Stimulated activated CD8-positive, alpha-beta memory T cell treated with anti-CD3 and anti-CD28 coated beads, Interleukin-4, amount 100 ng/mL, for 48 hours (primary cell): ENCODE measurements at places on chromosomes 2 and 18.

DNA sequence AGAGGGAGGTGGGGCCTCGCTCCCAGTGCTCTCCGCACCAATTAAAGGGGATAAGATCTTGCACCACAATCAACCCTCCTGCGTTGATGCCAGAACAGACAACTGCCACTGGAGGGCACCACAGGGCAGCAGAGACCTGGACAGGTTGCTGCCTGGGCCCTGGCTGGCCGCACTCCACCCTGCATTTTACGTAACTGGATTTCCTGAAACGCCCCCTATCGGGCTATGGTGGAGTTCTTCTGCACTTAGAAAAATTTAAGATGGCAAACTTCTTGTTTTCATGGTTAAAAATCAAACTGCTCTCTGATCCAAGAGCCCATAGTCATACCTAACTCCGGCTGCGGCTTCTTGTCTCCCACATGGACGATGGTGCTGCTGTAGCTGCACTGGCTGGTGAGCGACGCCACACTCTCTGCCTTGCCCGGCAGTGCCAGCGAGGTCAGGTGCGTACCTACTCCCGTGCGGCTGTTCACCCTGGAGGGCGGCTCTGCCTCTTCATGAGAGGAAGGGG lies 16.8 kb upstream of the HES6 start:
- DNase-seq = peak; percentile 82

GRCh38 chr2:237096911-237097310 lies 11.2 kb downstream of the COPS8 start:
- no peak for DNase-seq

DNA sequence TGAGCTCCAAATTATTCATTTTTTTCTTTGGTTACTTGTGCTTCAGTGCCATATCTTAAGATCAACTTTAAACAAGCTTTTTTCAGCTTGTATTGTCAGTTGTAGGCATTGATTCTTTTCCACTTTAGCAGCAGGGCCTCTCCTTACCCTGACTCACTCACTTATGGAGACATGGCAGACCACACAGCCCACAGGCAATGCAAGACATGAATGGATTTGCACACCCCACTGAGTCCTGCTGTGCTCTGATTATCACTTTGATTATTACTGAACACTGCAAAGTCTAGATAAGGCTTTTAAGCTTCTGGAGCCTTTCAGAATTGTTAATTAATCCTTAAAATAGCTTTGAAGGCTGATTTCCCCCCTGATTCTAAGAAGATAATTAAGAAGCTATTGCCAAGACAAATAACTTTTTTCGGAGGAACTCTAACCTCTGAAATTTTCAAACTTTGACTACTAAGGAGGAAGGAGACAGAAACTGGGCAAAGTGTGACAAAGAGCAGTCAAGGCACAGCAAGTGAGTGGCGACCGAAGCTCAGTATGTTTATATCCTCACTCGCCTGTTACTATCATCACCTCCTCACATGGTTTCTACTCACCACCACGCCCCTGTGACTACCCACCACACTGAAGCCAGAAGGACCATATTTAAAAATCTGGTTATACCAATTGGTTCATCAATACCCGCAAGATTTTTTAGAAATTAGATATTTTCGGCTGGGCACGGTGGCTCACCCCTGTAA lies 43.3 kb downstream of the CACNB4 start:
- no peak for DNase-seq

DNA sequence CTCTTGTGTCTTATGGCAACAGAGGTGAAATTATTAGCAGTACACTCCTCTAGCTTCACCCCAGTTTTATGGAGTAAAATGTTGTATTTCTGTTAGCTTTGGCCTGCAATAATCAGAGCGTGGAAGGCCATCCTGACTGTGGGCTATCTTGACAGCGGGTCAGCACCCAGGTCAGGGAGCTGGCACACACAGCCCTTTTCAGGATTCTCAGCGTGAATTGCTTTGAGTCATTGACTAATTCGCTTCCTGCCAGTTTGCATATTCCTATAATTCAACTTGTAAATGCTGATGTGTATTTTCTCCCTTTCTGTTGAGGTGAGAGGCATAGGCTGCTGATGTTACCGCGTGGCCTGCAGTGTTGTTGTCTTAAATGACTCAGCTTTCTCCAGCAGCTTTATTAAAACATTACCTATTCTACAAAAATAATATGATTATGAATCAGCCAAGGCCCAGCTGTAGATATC lies 109.6 kb upstream of the EML6 start:
- DNase-seq = no peak

DNA sequence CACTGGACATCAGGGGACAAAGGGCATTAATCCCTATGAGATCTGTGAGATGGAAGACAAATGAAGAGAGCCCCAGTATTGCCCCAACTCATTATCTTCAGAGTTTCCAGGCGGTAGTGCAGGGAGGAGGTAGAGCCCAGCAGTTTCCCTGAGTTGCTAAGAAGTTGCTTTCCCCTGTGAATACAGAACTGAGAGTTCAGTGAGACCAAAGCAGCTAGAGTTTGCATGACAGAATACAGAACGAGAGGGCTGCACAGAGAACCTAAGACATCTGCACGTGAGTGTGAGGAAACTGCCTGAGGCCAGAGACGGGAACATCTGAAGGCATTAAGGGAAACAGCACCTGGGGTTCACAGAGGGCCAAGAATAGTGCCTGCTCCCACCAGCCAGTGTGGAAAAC lies 18.1 kb upstream of the PGAP1 start:
- DNase-seq = no peak

DNA sequence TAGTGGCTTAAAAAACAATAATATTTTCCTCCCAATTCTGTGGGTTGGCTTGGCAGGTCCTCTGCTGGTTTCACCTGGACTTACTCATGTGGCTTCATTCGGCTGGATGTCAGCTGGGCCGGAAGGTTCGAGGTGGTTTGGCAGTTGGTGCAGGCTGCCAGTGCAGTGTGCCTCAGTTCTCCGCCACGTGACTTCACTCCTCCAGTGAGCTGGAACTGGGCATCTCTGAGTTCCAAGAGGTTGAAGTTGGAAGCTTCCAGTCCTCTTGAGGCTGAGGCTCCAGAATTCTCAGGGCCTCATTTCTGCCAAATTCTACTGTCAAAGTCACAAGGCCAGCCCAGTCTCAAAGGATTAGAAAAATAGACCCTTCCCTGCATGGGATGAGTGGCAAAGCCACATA lies 83.4 kb upstream of the B3GNT7 start:
- no peak for DNase-seq

- no peak for DNase-seq
These were observed 175.3 kb downstream of the KCNE4 start for GRCh38 chr2:223227338-223227737.

DNA sequence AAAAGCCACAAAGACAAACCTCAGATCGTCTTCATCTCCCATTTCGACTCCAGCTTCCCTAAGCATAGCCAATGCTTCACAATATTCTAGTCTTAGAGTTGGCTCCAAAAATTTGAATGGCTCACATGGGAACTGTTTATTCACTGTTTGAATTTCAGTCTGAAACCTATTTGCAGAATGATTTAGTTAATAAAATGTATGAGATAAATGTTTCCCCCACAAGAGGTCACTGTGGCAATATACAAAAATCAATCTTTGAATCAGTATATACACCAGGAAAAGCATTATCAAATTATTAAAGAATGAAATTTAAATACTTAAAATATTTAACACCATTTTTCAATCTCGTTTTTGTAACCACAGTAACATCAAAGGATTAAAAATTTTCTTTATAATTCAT lies 40.0 kb upstream of the MCM6 start:
- no peak for DNase-seq
